ENCODE measurements at places on chromosomes 11 and 22.

GRCh38 chr11:68383976-68384501 lies 71.6 kb downstream of the LRP5 start:
- no peak for DNase-seq

DNA sequence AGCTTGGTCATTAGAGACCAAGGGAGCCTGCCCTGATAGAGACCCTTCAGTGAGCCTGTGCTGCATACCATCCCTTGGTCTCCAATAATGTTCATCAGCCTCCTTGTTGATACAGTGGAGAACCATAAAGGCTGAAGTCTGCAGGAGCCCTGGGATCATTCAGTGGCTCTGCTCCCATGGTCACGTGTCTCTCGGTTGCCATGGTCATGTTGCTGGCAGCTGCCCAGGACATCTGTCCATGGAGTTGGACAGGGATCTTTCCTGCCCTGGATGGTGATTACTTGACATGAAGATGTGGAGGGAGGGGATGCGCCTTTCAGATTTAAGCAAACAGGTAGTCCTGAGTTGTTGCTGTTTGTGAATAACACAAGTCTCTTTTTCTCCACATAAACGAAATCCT lies 38.2 kb downstream of the CYB5R2 start:
- no peak for DNase-seq

DNA sequence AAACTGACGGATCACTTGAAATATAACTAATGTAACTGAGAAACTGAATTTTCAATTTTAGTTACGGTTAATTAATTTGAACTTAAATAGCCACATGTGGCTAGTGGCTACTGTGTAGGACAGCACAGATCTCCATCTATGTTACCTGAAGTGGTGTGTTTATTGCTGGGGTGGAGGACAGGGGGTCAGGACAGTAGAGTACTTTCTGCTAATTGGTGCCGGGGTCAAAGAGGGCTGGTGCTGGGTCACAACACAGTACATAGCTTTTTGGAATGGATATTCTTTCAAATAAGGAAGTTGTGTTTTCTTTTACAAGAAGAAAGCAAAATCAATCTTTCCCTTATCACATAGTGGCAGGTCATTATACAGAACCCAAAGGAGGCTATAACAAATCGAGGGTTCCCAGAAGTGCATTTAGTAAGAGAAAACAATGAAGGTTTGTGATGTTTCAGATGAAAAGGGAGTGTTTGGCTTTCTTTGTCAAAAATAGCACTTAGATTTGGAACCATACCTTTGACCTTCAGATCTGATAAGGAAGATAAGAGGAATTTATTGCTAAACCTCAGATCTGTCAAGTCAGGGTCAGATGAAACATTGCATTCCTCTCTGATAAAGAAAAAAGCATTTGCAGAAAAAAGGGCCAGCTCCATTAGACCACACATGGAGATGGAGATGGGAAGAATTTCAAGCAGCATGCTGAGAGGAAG lies 384.5 kb downstream of the AASDHPPT start:
- DNase-seq = no peak

- DNase-seq = no peak
These were observed 689 bp downstream of the VSIG2 start for GRCh38 chr11:124751391-124751740.

GRCh38 chr11:18253233-18253632 lies 4.8 kb upstream of the SAA2 start:
- DNase-seq = no peak

- no peak for DNase-seq
These were observed at the start of gene CCDC83 for GRCh38 chr11:85855341-85855656. Gene CCDC83, plus strand, starts transcription at chr11:85855383. Its CDS starts 9,741 bp downstream, at chr11:85865124.

- no peak for DNase-seq
These were observed 37.5 kb upstream of the LINC01488 start for GRCh38 chr11:69443968-69444364.

DNA sequence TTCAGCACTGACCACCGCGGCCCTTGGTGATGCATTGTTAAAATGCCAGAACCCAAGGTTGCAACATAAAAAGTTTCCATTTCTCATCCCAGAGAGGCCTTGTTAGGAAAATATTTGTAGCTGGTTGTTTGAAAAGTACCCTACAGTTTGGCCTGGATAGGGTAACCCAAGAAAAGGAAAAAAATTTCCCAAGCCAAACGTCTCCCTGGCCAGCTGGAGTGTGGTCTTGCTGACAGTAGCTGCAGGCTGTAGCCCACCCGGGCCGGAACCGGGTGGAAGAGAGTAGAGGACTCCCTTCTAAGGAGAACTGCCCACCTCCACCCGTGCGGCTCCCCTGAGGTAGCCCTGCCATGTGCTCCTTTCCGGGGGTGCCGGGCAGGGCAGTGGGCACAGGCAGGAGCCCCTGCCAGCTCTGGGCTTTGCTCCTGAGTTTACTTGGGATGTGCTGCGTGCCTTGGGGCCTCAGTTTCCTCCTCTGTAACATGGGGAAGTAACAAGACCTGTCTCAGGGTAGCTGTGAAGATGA lies 38.5 kb downstream of the IGHMBP2 start:
- no peak for DNase-seq

- DNase-seq = peak; percentile 59
These were observed 929 bp upstream of the RHOG start for GRCh38 chr11:3841426-3842350.

GRCh38 chr11:124195189-124195734 lies 12.1 kb downstream of the OR10D3 start:
- peak; percentile 27 for DNase-seq

- no peak for DNase-seq
These were observed 55.1 kb upstream of the SPATA19 start for GRCh38 chr11:133900176-133901105.

GRCh38 chr11:47257517-47258316 lies at the start of gene NR1H3:
Gene NR1H3, plus strand, starts transcription at chr11:47257996. Its CDS starts 1,221 bp downstream, at chr11:47259217.
- no peak for DNase-seq

DNA sequence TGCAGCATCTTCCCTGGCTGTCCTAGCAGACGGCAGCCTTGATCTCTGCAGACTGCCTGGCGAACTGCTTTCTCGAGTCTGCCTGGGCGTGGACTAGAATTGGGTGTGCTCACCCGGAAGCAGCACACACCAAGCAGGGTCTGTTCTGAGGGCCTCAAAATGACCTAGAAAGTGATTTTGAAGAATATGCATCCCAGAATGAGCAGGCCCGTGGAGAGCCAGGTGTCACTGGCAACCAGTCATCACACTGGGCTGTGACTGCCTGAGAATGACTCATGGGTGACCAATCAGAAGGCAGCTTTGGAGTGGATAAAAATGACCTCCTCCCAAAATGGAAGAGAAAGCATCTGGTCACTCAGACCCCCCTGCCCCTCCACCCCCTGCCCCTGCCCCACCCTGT lies 114.9 kb upstream of the NECTIN1 start:
- no peak for DNase-seq

DNA sequence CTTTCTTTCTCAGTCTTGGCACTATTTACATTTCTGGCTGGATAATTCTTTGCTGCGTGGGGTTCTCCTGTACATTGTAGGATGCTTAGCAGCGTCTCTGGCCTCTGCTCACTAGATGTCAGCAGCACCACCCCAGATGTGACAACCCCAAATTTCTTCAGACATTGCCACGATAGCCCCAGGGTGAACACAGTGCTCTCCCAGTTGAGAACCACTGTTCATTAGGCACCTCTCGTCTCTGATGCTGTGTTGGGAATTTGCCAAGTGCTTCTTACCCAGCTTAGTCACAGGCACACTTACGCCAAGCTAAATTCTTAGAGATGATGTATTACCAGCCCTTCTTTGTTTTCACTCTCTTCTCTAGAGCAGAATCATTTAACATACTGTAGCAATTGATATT lies 9.4 kb downstream of the TRIM6 start:
- no peak for DNase-seq

- DNase-seq = peak; percentile 34
These were observed at the start of gene TCF20 for GRCh38 chr22:42270510-42271190. Gene TCF20, minus strand, starts transcription at chr22:42270653. Its CDS starts 55,348 bp downstream, at chr22:42215305.

GRCh38 chr11:11383995-11384394 lies 30.9 kb upstream of the CSNK2A3 start:
- DNase-seq = no peak

- no peak for DNase-seq
These were observed 2082.7 kb upstream of the RAG2 start for GRCh38 chr11:38680746-38681145.

DNA sequence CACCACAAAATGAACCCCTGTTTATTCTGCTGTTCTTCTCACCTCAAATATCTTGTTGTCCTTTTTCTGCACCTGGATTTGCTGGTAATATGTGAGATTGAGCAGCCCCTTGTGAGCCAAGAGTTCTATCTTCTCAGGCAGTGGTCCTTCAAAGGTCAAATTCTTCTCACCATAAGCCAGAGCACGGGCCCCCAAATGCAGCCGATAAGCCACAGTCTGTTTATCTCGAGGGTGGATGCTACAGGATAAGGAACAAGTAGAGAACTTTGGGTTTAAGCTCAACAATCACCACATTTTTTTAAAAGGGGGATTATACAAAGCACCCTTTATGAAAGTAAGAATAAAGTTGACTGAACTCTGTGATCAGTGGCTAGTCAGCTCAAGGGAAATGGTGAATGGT lies 15.8 kb downstream of the TBRG1 start:
- DNase-seq = no peak

DNA sequence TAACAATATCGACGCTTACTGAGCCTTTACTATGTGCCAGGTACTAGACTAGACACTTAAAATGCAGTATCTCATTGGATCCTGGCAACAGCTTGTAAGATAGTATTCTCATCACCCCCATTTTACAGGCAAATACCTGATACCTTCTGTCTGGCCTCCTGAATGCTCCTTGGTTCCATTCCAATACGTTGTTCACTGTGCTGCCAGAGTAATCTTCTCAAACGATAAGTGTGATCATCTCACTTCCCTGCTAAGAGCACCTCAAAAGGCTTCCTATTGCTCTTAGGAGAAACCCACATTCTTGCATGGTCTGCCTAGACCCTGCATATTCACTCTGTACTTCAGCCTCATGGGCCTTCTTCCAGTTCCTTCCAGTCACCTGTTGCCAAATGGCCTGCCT lies 1.3 kb upstream of the NRIP3 start:
- DNase-seq = no peak

GRCh38 chr22:37802310-37803194 lies 5.2 kb upstream of the GCAT start:
- no peak for DNase-seq

DNA sequence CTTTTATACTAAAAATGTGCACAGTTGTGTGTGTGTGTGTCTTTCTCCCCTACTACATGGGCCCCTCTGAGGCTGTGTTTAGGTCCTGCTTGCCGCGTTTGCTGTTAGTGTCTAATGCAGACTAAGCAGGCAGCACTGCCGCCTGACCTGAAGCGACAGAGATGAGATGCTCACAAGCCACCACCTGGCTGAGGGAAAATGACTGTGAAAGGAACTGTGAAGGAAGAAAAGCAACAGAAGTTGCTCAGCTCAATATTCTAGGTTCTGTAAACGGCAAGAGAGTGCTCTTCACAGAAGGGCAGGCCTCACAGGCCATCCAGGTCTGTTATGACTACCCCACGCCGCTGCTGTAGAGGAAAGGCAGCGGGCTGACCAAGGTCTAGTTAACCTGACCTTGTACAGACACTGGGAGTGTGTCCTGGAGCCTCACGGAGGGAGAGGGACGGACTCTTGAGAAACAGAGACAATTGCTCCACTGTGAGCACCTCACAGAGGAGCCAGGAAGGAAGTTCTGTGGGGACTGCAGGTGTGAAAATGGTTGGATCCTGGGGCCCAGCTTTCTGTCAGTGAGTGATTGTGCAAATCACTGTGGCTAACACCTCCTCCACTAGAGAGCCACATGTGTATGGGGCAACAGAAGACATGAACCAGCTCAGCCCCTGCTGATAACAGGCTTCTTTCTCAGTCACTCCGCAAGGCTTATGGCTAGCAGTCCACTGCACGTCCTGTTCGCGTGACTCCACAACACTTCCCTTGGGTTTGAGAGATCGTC lies 31.3 kb upstream of the YPEL1 start:
- no peak for DNase-seq

GRCh38 chr11:134466156-134466555 lies 54.1 kb upstream of the B3GAT1 start:
- DNase-seq = no peak

DNA sequence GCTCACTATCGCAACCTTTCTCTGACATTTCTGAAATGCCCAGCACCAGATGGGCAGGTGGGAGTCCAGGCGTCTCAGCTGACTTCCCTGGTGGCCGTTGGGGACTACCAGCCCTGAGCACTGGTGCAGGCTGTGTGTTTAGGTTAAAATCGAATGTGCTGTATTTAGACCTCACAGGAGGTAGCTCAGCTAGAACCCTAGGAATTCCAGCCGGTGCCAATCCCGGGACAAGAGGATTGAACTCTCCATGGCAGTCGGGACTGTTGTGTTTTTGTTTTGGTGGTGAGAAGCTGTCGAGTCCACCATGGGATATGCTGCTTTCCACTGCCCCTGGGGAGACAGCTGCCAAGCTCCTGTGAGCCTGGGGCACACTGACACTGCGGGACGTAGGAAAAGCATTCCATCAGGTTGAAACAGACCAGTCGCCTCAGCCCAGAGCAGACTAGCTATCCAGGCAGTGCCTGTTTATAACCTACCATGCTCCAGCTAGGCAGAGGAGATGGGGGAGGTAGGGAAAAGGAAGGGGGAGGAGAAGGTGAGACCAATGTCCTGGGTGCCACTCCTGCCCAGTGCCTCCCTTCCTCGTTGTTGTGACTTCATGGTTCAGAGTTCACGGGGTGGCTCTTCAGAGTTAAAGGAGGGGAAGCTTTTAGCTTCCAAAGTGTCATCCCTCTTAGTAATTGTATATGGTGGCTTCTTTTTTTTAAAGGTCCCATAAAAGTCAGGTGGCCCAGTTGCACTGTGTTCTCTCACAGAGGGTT lies 53.0 kb downstream of the MICAL2 start:
- DNase-seq = no peak

DNA sequence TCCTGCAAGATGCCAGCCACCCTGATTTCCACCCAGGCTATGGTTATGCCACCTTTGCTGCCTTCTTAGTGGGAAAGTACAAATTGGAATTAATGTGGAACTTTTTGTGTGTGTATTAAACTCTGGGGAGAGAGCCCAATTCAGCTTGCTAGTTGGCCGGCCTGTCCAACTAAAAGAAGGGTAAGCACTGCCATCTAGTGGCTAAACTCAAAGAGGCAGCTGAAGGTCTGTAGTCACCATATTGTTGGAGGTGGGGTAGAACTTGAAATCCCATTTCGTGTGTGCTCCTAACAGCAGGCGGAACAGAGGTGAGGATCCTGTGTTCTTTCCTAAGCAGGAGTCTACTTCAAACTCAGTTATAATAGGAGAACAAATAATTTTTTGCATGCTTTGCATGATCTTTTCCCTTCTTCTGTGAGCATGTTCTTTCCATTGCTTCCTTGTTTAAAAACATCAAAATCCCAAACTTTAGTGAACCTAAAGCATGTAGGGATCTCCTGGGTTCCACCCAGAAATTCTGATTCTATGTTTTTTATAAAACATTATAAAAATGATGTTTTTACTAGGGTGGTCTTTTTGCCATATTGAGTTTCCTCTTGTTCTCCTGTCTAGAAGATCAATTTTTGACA lies 138.8 kb upstream of the SORL1-AS1 start:
- no peak for DNase-seq

GRCh38 chr11:83840326-83840725 lies 554.2 kb upstream of the CCDC90B start:
- no peak for DNase-seq
